ENCODE measurements at places on chromosomes 2 and 18. TPM values are rescaled to one million over a fixed set of nuclear protein-coding genes. Genes with fewer than 3 reads are reported as not detected.

- DNase-seq, result peak; percentile 33
These were observed 321.7 kb upstream of the REV1 start for GRCh38 chr2:99811544-99811943.

DNA sequence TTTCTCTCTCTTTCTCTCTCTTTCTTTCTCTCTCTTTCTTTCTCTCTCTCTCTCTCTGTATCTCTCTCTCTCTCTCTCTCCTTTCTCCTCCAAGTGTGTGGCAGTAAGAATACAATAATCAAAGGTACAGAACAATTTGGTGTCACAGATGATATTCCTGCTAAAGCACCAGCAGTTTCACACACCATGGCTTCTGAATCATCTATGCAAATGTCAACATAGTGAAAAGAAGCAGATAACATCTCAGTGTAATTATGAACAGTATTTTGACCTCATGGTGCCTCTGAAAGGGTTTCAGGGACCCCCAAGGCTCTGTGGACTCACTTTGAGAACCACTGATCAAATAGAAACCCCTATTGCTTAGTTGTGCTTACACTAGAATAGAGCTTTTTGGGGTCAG lies 38.5 kb upstream of the CSRNP3 start:
- no peak for DNase-seq

DNA sequence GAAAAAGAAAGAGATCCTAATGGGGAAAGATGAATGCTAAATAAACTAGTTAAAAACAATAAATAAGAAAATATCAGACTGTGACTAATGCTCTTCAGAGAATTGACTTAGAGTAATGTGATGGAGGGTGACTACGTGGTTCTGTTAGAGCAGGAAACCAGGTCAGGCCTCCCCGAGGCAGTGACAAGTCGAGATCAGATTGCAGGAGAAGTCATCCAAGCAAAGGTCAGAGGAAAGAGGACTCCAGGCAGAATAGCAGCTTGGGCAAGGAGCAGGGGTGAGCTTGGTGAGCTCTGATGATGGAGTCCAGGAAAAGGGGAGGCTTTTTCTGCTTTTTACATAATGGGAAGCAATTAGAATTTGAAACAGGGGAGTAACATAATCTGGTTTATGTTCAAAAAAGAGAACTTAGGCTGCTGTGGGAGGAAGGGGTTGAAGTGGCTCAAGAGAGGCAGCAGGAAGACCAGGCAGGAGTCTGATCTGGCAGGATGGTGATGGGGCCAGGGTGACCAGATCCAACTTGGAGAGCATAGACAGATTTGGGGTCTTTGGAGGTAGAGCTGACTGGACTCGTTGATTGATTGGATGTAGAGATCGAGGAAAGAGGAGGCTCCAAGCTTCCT lies 27.3 kb upstream of the ITGB6 start:
- DNase-seq, result no peak

- no peak for DNase-seq
These were observed 3.0 kb downstream of the ASPRV1 start for GRCh38 chr2:69958480-69958879.

GRCh38 chr2:65372619-65373018 lies 59.8 kb downstream of the SPRED2 start:
- DNase-seq, result no peak

GRCh38 chr2:10006236-10007161 lies 36.9 kb upstream of the KLF11 start:
- DNase-seq, result peak; percentile 22

DNA sequence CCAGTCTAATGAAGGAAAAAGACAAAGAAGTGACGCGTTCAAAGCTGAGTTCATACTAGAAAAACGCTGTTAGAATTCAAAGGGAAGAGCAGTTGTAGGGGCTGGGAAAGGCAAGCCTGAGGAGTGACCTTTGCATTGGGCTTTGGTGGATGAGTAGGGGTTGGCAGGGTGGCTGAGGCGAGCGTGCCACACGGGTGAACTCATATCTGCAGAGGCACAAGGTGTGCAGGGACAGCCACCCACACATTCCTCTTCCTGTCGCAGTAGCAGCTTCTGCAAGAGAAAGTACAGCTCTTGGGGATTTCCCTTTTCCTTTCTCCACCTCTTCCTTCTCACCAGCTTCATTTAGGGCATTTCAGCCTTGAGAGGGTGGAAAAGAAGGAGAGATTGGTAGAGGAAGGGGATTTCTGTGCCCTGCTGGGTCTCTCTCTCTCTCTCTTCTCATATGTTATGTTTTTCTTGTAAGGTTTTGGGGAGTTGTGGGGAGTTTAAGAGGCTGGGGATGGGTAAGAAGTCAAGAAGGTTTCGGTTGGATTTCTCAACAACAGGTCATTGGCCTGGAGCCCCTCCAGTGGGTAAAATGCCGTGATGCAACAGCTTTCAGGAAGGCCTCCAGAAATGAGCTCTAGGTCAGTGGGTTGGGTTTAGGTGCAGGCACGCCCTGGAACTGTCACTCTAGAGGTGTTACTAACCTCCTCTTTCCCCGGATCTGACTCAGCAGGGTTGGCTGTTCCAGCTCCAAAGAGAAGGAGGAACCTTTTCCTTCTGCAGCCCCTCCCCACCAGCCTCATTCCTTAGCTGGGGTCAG lies 40.1 kb downstream of the ODC1 start:
- DNase-seq, result peak; percentile 38

GRCh38 chr2:198791623-198792022 lies 666.1 kb downstream of the SATB2 start:
- DNase-seq, result no peak

- DNase-seq, result peak; percentile 100
These were observed 552 bp upstream of the MXD1 start for GRCh38 chr2:69914164-69914949.

GRCh38 chr2:69453475-69454129 lies 16.4 kb upstream of the NFU1 start:
- no peak for DNase-seq

- DNase-seq, result peak; percentile 66
These were observed 441.3 kb downstream of the RND3 start for GRCh38 chr2:150046211-150046610.

DNA sequence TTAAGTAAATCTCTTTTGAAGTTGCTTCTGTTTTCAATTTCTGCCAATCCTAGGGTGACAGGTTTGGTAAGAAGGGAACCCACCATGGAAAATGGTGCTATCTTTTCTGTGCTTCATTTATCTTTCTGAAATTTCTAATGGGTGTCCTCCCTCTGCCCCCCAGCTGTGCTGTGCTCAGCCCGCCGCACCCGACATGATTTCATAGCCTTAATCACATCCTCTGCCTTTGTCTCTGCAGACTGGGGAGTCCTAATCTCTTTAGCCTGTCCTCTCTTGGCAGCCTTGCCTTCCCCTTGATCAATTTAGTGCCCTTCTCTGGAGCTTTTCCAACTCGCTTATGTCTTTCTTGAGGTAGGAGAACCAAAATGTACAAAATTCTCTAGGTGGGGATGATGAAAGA lies 49.3 kb downstream of the DNMT3A start:
- DNase-seq, result no peak

DNA sequence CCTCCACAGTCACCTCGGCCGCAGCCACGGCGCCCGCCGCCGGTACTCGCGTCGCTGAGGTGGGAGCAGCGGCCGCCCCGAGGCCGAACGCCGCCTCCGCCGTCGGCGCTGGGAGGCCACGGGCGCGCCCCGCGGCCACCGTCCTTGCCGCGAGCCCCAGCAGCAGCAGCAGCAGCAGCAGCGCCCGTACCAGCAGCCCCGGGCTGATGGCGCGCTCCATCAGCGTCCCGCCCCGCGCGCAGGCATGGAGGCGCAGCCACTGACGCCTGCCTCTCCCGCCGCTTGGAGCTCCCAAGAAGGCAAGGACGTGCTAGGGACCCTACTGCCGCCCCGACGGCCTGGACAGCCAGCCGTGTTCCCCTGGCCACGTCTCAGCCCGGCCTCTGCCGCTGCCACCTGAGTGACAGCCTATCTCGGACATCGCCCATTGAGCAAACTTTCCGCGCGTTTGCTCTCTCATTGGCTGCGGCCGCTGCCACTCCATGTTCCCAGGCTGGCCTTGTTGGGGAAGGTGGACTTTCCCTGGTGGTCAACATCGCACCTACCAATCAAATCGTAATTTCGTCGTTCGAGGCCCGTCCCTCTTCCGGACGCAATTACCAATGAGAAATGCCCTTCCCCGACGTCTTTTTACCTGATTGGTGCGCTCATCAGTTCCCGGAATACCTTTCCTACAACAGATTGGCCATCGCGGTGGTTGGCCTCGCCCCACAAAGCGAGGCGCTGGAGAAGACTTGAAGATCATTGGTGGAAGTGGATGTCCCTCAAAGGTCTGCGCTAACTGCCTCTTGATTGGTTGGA lies at the start of gene EIF2AK3:
Gene EIF2AK3, minus strand, starts transcription at position 410 of the 801 bp plus-strand sequence. Its CDS starts 190 bp downstream, at position 220.
- DNase-seq, result peak; percentile 100

DNA sequence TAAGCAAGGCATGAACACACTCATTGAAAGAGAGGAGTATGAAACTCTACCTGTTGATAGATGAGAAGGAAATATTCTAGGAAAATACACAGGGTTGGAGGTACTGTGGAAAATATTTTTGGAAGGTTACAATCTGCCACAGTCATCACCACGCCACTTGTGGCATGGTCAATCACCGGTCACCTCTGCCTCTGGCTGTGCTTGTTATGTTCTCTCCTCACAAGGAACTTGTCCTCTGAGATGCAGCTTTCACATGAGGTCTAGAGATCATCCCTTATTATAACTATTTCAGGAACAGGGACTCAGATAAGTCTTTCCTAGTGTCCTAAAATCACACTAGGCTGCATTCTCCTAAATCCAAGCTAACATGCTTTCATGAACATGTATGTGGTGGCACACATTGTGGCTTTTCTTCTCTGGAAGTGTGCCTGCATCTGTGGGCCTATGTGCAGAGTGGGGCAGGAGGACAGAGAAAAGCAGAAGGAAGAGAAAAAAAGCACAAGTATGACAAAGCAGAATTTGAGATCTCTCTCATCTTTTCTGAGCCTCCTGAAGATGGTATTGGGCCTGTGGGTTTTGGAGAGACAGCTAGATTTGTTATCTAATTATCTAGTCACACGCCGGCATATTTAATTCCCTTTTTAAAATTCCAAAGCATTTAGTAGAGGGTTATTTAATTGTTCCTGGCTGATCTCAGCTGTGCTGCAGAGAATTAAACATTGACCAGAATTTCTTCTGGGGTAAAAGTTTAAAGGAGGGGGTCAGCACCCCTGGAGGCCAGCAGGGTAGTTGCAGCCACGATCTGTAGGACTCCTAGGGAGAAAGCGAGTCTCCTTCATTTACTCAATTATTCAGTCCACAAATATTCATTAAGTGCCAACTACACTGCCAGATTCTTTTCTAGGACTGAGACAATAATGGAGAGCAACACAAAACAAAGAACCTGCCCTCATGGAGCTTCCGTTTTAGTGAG lies 294.6 kb downstream of the RDH14 start:
- DNase-seq, result no peak

GRCh38 chr2:228426502-228427216 lies 245.2 kb upstream of the SPHKAP start:
- DNase-seq, result no peak

- peak; percentile 83 for DNase-seq
These were observed at the start of gene TCF7L1 for GRCh38 chr2:85132834-85133637. Gene TCF7L1 (plus strand): TSS chr2:85133392. CDS start chr2:85133685, 293 bp downstream.

- DNase-seq, result no peak
These were observed 14.7 kb downstream of the NRP2 start for GRCh38 chr2:205696927-205697441.

DNA sequence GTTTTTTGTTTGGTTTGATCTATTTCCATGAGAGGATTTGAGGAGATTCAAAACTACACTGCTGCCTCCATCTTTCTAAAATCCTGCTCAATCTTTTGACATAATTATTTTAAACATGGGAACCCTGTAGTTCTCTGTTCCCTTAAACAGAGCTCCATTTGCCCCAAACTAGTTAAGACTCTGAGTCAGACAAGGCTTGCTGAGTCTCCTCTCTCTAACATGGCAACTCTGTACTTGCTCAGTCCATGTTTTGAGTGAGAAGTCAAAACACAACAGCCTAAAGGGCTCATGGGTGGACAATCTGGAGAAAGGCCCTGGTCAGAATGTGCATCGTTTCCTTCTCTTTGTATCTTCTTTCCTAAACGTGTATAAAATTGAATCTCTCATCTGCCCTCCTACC lies 7.1 kb upstream of the STAMBP start:
- DNase-seq, result no peak

DNA sequence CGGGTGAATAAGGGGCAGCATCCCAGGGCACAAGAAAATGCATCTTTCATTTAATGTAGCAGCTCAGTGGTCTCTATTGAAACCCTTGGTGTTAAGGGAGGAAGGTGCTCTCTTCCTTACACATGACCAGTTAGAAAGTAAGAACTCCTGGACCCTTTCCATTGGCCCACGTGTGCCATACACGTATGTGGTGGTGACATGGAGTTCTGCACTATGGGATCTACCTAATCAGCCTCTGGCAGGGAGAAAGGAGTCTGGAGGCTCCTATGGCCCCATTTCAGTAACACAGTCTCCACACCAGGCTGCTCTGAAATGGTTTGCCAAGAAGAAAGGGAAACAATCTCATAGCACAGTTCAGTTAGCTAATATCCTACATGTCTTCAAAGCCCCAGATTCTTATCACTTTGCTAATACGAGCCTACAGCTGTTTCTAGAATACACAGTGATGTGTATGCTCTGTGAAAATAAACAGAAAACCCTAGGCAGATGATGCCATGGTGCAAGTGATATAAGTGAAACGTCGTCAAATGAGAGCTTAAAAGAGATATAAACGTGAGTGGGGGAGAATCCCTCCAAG lies 7.0 kb downstream of the EFEMP1 start:
- DNase-seq, result no peak

GRCh38 chr2:43158259-43158880 lies 68.0 kb downstream of the ZFP36L2 start:
- no peak for DNase-seq

Gene DPYSL5
- not detected for total RNA-seq

Gene DYSF
- 17.2 TPM for total RNA-seq

Gene PUM2
- 39.9 TPM for total RNA-seq

Gene SGPP2
- not detected for total RNA-seq

Gene VWA3B
- total RNA-seq, result not detected

Gene KHK
- total RNA-seq, result 0.11 TPM

Gene OR6B3
- total RNA-seq, result not detected

Gene COL4A3
- not detected for total RNA-seq

Gene CCDC74A
- total RNA-seq, result 4.3 TPM

Gene SAG
- not detected for total RNA-seq

Gene KCNK3
- not detected for total RNA-seq

Gene LINC00305
- total RNA-seq, result not detected

Gene CD302
- 16.4 TPM for total RNA-seq
